ENCODE measurements at places on chromosomes 4 and X.

GRCh38 chrX:38304010-38304409 lies 23.3 kb downstream of the RPGR start:
- no peak for DNase-seq

DNA sequence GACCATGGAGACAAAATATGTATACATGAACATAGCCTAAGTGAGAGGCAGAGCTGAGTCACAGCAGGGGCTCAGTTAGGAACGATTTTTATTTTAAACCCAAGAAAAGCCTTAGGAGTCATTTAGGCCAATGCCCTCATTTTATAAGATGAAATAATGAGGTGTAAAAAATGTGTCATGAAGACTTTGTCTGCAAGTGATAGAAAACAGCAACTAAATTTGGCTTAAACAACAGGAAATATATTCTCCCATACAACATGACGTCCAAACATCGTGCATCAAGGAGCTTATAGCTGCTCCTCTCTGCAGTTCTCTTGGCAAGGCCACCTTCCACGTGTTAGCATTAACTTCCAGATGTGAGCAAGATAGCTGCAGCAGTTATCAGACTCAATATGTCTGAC lies 16.8 kb downstream of the SCFD2 start:
- no peak for DNase-seq

DNA sequence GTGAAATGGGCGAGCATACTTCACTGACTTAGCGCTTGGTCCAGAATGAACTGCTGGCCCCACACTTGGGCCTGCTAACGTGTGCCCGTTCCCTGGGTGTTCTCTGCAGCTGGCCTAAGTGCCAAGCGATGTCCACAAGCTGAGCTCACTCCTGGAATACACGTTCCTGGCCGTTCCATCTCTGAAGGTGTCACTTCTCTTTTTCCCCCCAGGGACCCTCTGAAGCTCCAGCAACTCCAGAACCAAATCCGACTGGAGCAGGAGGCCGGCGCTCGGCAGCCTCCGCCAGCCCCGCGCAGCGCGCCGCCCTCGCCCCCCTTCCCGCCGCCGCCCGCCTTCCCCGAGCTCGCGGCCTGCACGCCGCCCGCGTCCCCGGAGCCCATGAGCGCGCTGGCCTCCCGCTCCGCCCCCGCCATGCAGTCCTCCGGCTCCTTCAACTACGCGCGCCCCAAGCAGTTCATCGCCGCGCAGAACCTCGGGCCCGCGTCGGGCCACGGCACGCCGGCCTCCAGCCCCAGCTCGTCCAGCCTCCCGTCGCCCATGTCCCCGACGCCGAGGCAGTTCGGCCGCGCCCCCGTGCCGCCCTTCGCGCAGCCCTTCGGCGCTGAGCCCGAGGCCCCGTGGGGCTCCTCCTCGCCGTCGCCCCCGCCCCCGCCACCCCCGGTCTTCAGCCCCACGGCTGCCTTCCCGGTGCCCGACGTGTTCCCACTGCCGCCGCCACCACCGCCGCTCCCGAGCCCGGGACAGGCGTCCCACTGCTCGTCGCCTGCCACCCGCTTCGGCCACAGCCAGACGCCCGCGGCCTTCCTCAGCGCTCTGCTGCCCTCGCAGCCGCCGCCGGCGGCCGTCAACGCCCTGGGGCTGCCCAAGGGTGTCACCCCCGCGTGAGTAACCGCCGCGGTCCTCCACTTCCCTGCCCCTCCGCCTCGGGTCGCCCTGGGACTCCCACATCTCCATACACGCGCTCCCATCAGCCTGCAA lies 132.3 kb downstream of the CBR4 start:
- peak; percentile 5 for DNase-seq

- DNase-seq: no peak
These were observed 923.6 kb upstream of the TENM3 start for GRCh38 chr4:181319629-181320028.

GRCh38 chr4:177455561-177455970 lies 13.3 kb upstream of the AGA start:
- no peak for DNase-seq

DNA sequence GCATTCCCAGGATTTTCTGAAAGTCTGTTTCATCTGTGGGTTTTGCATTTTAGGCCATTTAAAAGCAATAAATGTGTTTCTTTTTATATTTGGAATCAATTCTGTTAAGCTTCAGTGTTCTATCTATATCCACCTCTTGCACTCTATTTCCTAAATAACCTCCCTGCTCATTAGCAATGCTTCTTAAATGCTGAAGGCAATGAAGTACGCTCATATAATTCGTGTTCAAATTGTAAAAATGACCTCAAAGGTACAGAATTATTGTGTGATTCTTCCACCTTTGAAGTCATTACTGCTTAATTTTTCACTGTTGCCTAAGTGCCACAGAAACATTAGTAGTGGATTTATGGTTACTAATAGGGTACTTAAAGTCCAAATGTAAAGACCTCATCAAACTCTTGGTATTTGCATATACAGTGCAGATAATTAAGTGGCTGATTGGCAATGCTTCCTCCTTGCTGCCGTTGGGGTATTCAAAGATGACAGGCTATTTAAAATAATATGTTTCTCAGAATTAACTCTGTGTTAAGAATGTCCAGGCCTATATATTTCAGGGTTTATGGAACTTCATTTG lies 730.8 kb downstream of the TECRL start:
- DNase-seq: no peak

DNA sequence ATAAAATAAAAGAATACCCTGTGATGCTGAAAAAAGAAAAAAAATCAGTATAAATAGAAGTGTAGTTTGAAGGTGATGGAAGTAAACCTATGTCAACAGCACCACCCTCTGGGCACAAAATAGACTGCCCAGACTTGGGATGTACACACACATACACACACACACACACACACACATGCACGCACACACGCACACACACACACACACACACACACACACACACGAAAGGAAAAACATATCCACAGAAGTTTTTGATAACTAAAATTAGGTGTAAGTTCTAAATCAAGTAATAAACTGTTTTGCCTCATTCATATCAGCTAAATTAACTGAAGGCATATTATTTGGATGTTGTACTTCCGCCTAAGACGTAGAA lies 40.5 kb downstream of the ANXA5 start:
- no peak for DNase-seq

DNA sequence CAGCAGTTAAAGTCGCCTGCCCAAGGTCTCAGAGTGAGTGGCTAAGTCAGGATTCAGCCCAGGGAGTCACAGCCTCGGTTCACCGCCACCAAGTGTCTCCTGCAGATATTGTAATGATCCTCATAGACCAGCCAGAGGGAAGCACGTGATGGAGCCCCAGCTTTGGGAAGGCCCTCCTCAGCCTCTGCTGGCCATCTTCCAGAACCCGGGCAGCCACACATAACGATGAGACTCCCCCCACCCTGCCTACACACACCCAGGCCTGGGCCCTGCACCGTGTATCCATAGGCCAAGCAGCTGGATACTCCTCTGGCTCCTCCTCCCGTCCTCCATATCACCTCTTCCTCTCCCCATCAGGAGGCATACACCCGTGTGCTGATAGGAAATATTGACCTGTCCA lies 19.6 kb upstream of the SASH3 start:
- no peak for DNase-seq

GRCh38 chr4:109629775-109630174 lies 69.7 kb downstream of the MCUB start:
- DNase-seq: no peak

DNA sequence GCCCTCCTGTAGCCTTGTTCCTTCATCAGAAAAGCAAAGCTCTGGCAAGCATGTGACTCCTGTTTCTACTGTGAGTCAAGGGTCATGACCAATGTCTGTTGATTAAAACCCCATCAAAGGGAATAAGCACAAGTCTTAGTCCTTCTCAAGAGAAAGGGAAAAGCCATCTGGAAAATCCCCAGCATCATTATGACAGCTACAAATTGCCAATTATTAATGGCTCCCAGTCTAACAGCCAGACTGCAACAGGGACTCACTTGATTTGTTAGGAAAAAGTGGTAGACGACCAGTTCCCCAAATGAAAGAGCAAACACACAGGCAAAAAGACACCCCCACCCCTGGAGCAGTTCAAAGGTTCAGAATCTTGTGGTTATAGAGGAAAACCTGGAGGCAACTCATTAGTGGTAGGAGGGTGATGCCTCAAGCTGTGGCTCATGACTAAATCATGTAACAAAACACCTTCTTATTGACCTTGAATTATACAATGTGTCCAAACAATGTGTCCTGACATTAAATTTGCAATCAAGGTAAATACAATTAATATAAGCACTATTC lies 315.7 kb downstream of the HNRNPD start:
- DNase-seq: no peak

GRCh38 chrX:119690921-119691716 lies 1.8 kb downstream of the SEPTIN6 start:
- no peak for DNase-seq

- no peak for DNase-seq
These were observed 120.9 kb downstream of the IL15 start for GRCh38 chr4:141757287-141757686.

DNA sequence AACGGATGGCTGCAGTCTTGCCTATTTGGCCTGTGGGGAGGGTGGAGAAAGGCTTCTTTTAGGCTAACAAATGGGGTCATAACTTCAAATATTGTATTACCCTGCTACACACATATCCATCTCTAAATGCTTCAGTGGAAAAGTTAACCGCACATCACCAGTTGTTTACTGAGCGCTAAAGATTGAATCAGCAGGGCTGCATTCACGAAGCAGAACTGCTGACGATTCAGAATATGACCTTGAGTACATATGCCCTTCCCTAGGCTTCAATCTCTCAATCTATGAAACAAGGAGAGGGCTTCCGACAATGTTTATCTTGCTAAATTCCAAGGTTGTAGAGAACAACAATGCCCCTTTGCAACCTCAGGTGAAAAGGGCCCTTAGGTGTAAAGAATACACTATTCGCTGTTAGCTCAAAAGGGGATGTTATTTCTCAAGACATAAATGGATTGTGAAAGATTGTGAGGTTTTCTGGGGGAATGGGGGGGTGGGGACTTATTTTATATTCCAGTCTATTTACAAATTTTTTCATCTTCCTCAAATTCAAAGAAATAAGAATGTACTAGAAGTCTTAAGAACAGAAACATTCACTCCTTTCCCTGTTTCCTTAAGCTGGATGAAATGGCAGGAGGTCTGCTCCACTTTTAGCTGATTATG lies 2.6 kb upstream of the ATP6AP2 start:
- no peak for DNase-seq

GRCh38 chr4:149784018-149784417 lies 31.6 kb downstream of the IQCM start:
- no peak for DNase-seq

GRCh38 chrX:104566681-104567501 lies 892 bp downstream of the IL1RAPL2 start:
- no peak for DNase-seq

DNA sequence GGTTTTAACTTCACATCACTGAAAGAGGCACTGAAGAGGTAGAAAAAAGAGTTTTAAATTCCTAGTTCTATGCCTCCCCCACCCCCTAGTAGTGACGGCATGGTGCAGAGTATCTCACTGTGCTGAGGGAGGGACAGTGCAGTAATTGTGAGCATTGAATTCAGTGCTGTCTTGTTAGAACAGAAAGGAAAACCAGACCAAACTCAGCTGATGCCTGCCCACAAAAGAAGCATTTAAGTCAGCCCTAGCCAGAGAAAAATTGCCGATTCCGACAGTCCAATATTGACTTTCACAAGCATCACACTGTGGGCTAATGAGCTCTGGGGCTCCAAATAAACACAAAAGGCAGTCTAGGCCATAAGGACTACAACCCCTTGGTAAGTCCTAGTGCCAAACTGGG lies 417.7 kb downstream of the AR start:
- DNase-seq: no peak

DNA sequence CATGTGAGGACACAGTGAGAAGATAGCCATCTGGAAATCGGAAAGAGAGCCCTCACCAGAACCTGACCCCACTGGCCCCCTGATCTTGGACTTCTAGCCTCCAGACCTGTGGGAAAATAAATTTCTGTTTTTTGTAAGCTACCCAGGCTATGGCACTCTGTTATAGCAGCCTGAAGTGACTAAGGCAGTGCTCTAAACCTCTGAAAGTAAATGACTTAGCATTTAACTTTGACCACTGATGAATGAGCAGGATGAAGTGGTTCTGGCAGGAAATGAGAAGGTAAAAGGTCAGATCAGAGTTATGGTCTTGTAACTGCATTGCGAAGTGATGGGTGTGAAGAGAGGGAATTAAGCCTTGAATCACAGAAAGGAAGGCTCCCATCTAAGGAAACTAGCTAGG lies 17.0 kb downstream of the GPAT3 start:
- no peak for DNase-seq

- peak; percentile 17 for DNase-seq
These were observed 82.3 kb downstream of the PRSS12 start for GRCh38 chr4:118270492-118270891.

DNA sequence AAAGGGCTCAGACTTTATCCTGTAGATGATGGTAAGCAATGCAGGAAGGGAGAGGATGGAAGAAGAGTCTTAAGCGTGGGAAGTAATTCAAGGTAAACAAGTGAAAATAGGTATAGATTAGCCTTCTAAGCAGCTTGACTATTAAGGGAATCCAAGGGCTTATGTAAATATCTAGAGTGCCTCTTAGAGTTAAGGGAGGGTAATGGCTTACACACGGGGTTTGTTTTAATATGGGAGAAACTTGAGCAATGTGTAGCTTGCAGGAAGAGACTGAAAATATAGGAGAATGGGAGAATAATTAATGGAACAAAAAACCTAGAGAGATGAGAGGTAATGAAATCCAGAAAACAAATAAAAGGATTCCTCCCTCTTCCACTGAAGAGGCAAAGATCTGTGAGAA lies 12.8 kb upstream of the SAP30 start:
- no peak for DNase-seq

DNA sequence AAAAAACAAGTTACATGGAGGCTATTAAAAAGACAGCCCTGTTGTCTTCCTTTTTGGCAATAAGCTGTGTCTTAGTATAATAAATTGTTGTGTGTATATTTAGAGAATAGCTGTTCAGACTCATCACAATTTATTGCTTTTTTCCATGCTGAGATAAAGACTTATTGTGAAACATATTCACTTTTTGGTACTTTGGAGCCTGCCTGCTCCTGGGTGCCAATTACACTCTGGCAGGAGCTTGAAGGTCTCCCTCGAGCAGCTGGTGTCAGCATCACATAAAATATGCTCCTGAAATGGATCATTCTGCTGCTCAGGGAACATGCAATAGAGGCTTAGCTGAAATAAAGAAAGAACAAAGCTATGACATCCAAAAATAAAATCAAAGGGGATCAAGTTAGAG lies 211.6 kb upstream of the DKK2 start:
- no peak for DNase-seq

DNA sequence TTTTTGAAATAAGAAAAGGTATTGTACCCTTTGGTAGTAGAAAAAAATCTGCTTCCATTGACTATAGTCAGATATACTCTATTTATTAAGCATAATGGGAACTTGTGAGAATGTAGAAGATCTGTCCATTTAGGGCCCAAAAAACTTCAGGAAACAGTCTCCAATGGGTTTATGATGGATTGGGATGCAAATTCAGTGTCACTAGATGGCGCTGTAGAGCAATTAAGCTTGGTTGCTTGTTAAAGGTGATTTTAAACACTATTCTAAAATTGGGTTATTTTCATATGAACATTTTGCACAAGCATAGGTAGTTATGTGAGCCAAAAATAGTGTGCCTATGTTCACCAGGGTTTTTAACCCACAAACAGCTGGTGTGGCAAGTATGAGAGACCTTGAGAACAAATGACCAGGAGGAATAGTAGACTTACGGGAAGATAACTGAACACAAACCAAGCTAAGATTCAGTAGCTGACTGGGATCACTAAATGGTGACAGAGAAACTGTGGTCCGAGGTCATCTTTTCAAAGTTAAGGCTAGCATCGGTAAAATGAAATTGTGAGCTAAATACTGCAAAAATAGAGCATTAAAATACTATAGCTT lies 80.3 kb upstream of the LSM6 start:
- peak; percentile 4 for DNase-seq

GRCh38 chr4:169428376-169428775 lies 157.6 kb upstream of the SH3RF1 start:
- DNase-seq: no peak
